ENCODE measurements at places on chromosomes 13 and 19. TPM values are rescaled to one million over a fixed set of nuclear protein-coding genes. Genes with fewer than 3 reads are reported as not detected.

The CGB1 gene
- total RNA-seq: 4.2 TPM

The SPRED3 gene
- total RNA-seq: 7.7 TPM

The PRR20B gene
- not detected for total RNA-seq

The GEMIN7 gene
- total RNA-seq: 22.5 TPM

The NECTIN2 gene
- total RNA-seq: 88.7 TPM

The TUBA3C gene
- total RNA-seq: not detected

The LRG1 gene
- total RNA-seq: not detected

The HIPK4 gene
- total RNA-seq: not detected

The KIR3DL2 gene
- not detected for total RNA-seq

GRCh38 chr19:29216021-29216420, 3.1 kb upstream of the UQCRFS1 start:
- H3K27ac ChIP-seq: no peak overlapping the region
- DNase-seq: no peak
- H3K36me3 ChIP-seq: no peaks in the 10 kb centered on the region
- H3K4me1 ChIP-seq: no peaks in the 10 kb centered on the region
- peaks cover 9% of the 10 kb centered on the region for H3K27me3 ChIP-seq

DNA sequence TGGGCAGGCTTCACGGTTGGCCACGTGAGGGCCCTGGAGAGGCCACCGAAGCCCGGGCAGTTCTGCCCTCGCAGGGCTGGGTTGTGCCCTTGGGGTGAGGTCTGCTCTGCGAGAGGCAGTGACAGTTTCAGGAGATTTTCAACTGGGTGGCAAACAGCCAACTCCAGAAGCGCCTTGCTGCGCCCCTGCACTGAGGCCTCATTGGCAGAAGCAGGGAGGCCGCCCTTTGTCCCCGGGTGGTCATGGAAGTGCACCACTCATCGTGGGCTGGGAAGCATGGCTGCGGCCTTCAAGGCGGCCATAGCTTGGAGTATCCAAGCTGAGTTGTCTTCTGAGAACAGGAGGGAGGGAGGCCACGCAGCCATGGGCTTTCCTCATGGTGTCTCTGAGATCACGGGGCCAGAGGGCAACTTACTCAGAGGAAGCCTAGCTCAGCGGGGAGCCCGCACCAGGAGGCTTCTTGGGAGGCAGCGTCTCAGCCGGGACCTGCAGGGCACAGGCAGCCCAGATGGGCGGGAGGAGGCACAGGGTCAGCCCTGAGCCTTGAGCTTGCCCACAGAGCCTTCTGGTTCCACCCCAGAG, 14.8 kb downstream of the PLEKHJ1 start:
- no peak overlapping the region for H3K27ac ChIP-seq
- peaks cover 2% of the 10 kb centered on the region for H3K36me3 ChIP-seq
- H3K4me1 ChIP-seq: no peaks in the 10 kb centered on the region

DNA sequence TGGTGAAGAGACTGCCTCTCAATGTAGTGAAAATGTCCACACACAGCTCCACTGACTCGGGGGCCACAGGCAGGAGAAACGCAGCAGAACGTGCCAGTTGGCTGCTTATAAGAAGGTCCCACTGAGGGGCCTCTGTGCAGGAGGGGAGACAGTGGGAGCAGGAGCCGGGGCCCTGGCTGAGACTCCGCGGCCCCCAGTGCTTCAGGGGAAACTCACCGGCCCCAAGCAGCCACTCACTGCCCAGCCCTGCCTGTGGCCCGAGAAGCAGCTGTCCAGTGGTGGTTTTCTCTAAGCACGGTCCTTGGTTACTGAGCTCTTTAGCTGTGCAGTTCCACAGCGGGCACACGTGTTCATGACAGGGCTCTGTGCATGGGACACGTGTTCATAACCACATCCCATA, 91.9 kb upstream of the MCF2L start:
- no peaks in the 10 kb centered on the region for H3K4me1 ChIP-seq
- no peak for DNase-seq

DNA sequence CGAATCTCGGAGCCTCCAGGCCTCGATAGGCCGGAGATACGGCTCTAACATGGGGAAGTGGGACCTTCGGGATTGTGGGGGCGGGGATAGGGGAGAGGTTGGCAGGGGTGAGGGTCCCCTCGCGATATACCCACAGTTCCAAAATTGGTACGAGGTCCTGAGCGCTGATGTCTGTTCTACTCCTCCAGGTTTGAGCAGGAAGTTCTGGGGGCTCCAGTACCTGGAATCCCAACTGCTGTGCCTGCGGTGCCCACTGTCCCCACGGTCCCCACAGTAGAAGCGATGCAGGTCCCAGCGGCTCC, 447 bp downstream of the RBM42 start:
- H3K4me1 ChIP-seq: peaks cover 6% of the 10 kb centered on the region
- peak overlapping the region; percentile 87 for H3K4me3 ChIP-seq
- DNase-seq: no peak
- H3K27ac ChIP-seq: peak overlapping the region; percentile 92

DNA sequence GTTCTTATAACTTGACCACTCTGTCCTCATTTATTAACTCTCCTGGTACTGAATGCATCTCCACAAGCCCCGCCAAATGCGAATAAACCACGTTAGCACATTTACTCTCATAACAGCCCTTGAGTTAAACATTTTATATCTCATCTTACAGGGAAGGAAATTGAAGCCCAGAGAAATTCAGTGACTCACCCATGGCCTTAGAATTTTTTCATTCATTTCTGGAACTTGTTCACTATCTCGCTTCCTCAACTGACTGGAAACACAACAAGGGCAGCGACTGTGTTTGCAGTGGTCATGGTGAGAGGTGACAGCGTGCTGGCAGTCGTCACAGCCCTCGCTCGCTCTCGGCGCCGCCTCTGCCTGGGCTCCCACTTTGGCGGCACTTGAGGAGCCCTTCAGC, 39.5 kb downstream of the SERP2 start:
- H3K27me3 ChIP-seq: peaks cover 3% of the 10 kb centered on the region
- no peak for DNase-seq
- no peaks in the 10 kb centered on the region for H3K4me1 ChIP-seq
- H3K27ac ChIP-seq: no peak overlapping the region

DNA sequence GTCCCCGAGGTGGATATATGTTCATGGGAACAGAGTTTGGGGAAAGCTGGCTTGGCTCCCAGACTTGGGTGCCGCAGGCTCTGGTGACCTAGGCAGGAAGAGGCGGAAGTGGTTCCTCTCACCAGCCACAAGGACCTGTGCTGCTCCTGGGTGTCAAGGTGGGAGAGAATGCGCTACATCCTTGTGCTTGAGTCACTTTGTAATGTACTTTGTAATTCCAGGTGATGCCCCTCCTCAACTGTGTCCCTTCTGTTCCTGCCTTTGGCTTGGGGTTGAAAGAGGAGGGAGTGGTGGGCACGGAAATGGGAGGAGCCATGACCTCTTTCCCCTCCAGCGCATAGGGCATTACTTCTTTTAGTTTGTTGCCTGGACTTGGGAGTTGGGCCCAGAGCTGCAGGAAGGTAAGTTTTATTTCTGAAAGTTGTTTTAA, 10.9 kb downstream of the GARRE1 start:
- DNase-seq: no peak
- no peak overlapping the region for H3K4me3 ChIP-seq
- no peaks in the 10 kb centered on the region for H3K27me3 ChIP-seq
- H3K4me1 ChIP-seq: peaks cover 24% of the 10 kb centered on the region
- no peak overlapping the region for H3K27ac ChIP-seq

- no peaks in the 10 kb centered on the region for H3K4me1 ChIP-seq
- no peaks in the 10 kb centered on the region for H3K27me3 ChIP-seq
- H3K4me3 ChIP-seq: no peak overlapping the region
- no peak overlapping the region for H3K27ac ChIP-seq
- no peak for DNase-seq
- H3K36me3 ChIP-seq: no peaks in the 10 kb centered on the region
Measured at GRCh38 chr13:90763476-90764150, 583.9 kb upstream of the MIR17HG start.

- no peak overlapping the region for H3K4me3 ChIP-seq
- H3K36me3 ChIP-seq: no peaks in the 10 kb centered on the region
- H3K27ac ChIP-seq: no peak overlapping the region
Measured at GRCh38 chr19:5030822-5031221, 61.9 kb downstream of the KDM4B start.

GRCh38 chr19:33950091-33950750, 153.6 kb downstream of the KCTD15 start:
- H3K27ac ChIP-seq: no peak overlapping the region
- no peak overlapping the region for H3K4me3 ChIP-seq
- DNase-seq: peak; percentile 34

DNA sequence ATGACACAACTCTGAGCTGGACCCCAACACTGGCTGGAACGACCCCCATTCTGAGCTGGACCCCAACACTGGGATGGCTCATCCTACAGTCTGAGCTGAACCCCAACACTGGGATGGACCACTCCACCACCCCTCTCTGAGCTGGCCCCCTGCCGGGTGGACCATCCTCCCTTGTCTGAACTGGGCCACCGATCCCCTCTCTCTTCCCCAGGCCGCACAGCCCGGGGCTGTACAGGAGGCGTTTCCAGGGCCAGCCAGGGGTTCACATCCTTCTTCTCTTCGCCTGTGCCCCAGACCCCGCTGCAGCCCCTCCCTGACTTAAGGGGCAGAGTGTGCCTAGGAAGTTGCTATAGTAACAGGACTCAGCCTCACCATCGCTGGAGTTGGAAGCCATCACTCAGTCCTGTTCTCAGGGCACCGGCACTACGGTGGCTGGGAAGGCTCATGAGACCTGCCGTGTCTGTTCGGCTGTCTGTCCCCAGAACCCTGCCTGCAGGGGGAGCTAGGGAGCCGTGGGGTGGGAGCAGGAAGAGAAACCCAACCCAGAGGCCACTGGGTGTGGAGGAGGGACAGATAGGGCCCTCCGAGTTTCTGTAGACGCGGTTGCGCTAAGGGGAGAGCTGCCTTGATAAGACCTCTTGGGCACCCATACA, 3.7 kb downstream of the PRKACA start:
- no peaks in the 10 kb centered on the region for H3K36me3 ChIP-seq
- no peak overlapping the region for H3K4me3 ChIP-seq
- peaks cover 33% of the 10 kb centered on the region for H3K4me1 ChIP-seq
- H3K27me3 ChIP-seq: no peaks in the 10 kb centered on the region
- no peak overlapping the region for H3K27ac ChIP-seq

GRCh38 chr19:40213882-40214570, 4.2 kb downstream of the TTC9B start:
- H3K27me3 ChIP-seq: peaks cover 20% of the 10 kb centered on the region
- no peak overlapping the region for H3K4me3 ChIP-seq
- H3K36me3 ChIP-seq: no peaks in the 10 kb centered on the region
- no peak overlapping the region for H3K27ac ChIP-seq

DNA sequence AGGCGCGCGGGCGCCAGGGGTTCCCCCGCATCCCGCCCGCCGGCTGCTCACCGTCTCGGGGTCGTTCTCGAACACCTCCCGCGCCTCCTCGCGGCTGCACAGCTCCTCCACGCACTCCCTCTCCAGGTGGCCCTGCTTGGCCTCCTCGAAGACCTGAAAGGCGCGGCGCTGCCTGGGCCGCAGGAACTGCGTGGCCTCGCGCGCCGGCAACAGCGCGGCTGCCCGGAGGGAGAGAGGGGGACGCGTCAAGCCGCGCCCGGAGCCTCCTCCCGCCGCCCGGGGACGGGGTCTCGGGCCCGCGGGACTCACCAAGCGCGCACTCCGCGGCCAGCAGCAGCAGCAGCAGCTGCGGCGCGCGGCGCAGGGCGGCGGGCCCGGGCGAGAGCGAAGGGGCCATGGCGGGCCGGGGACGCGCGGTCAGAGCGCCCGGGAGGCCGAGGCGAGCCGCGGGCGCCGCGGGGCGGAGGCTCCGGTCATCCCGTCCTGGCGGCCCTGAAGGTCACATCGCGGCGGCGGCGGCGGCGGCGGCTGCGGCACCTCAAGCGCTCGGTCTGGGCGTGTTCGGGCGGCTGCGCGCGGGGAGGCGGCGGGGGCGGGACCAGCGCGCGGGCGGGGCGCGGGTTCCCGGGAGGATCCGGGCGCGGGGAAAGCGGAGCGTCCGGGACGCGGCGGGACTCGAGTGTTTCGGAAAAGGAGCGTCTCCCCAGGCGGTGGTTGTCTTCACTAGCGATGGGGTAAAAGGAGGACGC, at the start of gene GAS6:
GAS6 (minus strand) TSS at position 553 of the 749 bp plus-strand sequence; CDS start at position 397, 156 bp downstream.
- peaks cover 6% of the 10 kb centered on the region for H3K36me3 ChIP-seq
- DNase-seq: peak; percentile 76
- no peaks in the 10 kb centered on the region for H3K27me3 ChIP-seq
- H3K27ac ChIP-seq: peak within 1 kb of the TSS; percentile 70

- 0 out of 2 replicates have a peak overlapping the region, but pooled peaks have one; percentile 3 for H3K4me3 ChIP-seq
- H3K36me3 ChIP-seq: peaks cover 11% of the 10 kb centered on the region
- peak overlapping the region; percentile 56 for H3K27ac ChIP-seq
- no peaks in the 10 kb centered on the region for H3K27me3 ChIP-seq
Measured at GRCh38 chr19:5059213-5059574, 90.3 kb downstream of the KDM4B start.

- no peaks in the 10 kb centered on the region for H3K27me3 ChIP-seq
- peak overlapping the region; percentile 87 for H3K27ac ChIP-seq
- H3K36me3 ChIP-seq: no peaks in the 10 kb centered on the region
- peak; percentile 83 for DNase-seq
Measured at GRCh38 chr13:112740502-112741131, 50.8 kb downstream of the ATP11A start.

- H3K4me1 ChIP-seq: peaks cover 25% of the 10 kb centered on the region
- DNase-seq: peak; percentile 33
- 0 out of 2 replicates have a peak, but pooled peaks cover 2% of the 10 kb centered on the region for H3K36me3 ChIP-seq
- H3K27ac ChIP-seq: no peak overlapping the region
- no peaks in the 10 kb centered on the region for H3K27me3 ChIP-seq
Measured at GRCh38 chr13:98478189-98479129, 98.4 kb downstream of the STK24 start.

DNA sequence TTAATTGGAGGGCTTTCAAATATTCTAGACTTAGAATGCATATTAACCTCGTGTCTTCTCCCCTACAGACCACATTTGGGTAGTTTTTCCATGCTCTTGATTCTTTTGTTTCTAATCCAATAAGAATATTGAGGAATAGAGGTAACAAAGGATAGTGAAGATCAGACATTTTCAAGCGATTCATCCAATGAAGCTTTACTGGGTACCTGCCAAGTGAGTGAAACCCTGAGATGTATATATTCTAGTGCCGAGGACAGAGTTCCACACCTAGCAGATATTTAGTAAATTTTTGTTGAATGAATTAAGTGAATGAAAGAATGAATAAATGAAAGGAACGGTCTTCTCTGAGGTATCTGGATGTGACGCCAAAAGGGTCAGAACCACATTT, 442 bp upstream of the RFC3 start:
- H3K4me3 ChIP-seq: peak overlapping the region; percentile 90
- no peaks in the 10 kb centered on the region for H3K27me3 ChIP-seq
- no peak for DNase-seq
- H3K4me1 ChIP-seq: 0 out of 2 replicates have a peak, but pooled peaks cover 3% of the 10 kb centered on the region

DNA sequence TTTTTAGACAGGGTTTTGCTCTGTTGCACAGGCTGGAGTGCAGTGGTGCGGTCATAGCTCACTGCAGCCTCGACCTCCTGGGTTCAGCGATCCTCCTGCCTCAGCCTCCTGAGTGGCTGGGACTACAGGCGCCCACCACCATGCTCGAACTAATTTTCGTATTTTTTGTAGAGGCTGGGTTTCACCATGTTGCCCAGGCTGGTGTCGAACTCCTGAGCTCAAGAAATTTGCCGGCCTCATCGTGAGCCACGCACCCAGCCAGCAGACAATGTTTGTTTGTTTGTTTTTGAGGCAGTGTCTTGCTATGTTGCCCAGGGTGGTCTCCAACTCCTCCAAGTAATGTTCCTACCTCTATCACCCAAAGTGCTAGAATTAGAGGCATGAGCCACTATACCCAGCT, 879 bp upstream of the COX7A1 start:
- peak overlapping the region; percentile 53 for H3K27ac ChIP-seq
- peak overlapping the region; percentile 71 for H3K4me3 ChIP-seq
- H3K4me1 ChIP-seq: no peaks in the 10 kb centered on the region
- H3K27me3 ChIP-seq: no peaks in the 10 kb centered on the region
- DNase-seq: no peak
- H3K36me3 ChIP-seq: no peaks in the 10 kb centered on the region

GRCh38 chr13:76239031-76239680, 603.0 kb downstream of the LMO7 start:
- H3K27ac ChIP-seq: no peak overlapping the region
- no peak for DNase-seq
- H3K36me3 ChIP-seq: no peaks in the 10 kb centered on the region
- no peaks in the 10 kb centered on the region for H3K4me1 ChIP-seq
- no peaks in the 10 kb centered on the region for H3K27me3 ChIP-seq
